Stimulated activated CD4-positive, alpha-beta T cell treated with anti-CD3 and anti-CD28 coated beads, Interleukin-1b, Interleukin-23, amount 100 ng/mL, for 1 hour (primary cell): ENCODE measurements at places on chromosomes 12 and 14.

DNA sequence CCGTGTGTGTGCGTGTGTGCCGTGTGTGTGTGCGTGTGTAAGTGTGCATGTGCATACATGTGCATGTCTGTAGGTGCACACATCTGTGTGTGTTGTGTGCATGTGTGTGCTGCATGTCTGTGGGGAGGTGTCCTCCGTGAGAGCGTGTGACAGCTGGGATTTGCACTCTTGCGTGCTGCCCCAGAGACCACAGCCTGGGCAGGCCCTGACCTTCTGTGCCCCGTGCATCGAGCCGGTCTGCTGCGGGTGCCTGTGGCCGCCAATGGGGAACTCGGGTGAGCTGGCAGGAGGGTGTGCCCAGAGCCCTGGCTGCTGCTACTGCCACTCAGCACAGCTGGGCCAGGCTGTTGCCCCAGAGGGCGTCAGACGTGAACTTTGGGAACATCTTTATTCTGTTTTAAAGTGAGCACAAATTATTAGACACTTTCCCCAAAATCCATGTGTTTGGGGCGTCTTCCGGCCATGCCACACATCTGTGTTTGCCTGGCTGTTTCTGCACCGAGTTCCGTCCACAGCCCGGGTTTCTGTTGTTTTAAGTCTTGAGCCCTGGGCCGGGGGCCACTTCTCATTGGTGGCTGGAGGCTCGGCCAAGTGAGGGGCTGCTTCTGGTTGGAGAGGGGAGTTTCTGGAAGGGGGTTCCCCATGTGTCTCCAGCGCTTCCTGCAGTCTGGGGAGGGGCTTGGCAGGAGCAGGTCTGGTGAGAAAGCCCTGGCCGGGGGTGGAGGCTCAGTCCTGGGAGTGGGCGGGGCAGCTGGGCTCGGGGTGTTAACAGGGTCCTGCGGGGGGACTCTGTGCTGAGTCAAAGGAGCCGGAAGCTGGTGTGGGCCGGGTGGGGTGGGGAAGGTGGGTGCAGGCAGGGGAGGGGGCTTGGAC, 7.6 kb downstream of the CEP170B start:
- no peak for DNase-seq

- DNase-seq, result no peak
These were observed 29.5 kb downstream of the TSPAN8 start for GRCh38 chr12:71128191-71128788.

DNA sequence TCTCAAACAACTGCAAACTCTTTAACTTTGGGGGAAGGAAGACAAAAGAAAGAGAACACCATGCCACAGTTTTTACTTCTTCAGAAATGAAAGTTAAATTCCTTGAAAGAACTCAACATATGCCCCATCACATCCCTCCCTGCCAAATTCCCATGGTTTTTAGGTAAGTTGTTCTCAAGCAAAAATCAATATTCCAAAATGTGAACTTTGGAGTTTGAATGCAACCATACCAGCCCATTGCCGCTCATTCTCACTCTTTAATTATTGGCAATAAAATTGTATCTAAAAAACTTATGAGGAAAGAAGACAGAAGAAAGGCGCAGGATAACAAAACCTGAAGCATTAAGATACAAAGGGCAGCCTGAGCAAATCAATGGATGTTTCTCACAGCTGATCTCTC, 31.8 kb upstream of the CEP83 start:
- DNase-seq, result no peak

DNA sequence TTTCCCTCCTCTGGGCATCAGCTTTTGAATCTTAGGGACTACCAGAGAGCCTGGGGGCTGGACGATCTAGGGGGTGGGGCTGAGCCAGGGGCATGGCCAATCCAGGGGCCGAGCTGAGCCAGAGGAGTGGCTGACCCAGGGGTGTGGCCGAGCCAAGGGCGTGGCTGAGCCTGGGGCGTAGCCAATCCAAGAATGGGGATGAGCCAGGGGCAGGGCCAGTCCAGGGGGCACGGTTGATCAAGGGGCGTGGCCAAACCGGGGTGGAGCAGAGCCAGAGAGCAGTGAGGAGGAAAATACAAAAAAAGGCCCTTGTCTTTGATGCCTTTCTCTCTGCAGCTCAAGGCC, 219.3 kb upstream of the NOS1 start:
- DNase-seq, result no peak

DNA sequence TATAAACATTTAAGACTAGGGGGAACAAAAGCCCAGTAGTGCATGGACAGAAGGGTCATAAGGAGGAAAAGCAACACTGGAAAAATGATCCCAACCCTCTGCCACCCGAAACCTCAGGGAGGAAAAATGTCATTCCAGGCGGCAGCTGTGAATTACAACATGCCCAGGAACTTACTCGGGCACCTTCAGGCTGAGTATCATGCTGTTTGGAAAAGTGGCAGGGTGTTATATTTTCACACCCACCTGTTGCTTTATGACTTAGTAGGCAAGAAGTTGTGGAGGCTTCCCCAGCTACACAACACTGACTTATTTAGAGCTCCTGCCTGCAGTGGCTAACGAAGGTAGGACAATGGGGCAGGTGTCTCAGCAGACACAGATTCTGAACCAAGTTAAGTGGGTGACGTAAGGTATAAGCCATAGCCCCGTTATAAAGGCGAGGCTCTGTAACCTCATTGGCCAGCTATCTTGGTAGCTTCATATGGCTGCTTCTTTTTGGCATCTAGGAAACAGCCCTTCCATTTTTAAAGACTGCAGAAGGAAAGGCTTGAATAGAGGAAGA, 96.1 kb upstream of the IFNG-AS1 start:
- DNase-seq, result no peak

- no peak for DNase-seq
These were observed 27.4 kb downstream of the PCNX1 start for GRCh38 chr14:70934502-70935134.

DNA sequence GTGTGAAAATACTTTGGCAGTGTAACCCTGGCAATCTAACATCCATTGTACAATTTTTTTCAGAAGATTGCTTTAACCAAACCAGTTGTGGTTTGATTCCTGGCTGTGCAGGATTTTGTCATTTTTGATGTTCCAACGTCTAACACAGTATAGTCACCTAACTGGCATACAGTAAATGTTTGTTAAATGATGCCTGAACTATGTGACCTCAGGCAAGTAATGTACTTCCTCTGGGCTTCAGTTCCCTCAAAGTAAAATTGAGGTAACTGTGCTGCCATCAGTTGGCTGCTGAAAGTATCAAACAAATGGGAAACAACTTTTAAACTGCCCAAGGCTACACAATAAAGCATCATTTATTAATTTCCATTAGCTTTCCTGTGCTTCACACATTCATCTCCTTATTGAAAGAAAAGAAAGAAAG, 4.3 kb downstream of the TM7SF3 start:
- DNase-seq, result no peak

GRCh38 chr14:105890474-105891220, 364.3 kb downstream of the TMEM121 start:
- no peak for DNase-seq

- DNase-seq, result no peak
These were observed 8.6 kb downstream of the GLIPR1 start for GRCh38 chr12:75489187-75489586.

DNA sequence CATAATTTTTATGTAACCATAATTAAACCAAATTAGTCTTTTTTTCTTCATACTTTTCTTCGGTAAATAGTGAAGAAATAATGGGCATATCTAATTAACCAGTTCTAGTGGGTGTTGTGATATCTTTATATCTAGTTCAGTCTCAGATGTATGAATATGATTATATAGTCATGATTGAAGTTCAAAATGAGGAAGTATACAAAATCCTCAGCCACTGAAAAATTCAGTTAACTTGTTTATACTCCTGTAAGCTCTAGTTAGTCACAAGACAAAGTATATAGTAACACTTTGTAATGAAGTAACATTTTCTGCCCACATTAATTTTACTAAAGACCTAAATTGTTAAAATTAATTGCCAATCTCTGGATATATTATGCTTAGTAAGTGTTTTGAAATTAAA, 46.5 kb downstream of the CAND1 start:
- DNase-seq, result no peak

GRCh38 chr12:70196811-70197281, 46.4 kb upstream of the CNOT2 start:
- no peak for DNase-seq

DNA sequence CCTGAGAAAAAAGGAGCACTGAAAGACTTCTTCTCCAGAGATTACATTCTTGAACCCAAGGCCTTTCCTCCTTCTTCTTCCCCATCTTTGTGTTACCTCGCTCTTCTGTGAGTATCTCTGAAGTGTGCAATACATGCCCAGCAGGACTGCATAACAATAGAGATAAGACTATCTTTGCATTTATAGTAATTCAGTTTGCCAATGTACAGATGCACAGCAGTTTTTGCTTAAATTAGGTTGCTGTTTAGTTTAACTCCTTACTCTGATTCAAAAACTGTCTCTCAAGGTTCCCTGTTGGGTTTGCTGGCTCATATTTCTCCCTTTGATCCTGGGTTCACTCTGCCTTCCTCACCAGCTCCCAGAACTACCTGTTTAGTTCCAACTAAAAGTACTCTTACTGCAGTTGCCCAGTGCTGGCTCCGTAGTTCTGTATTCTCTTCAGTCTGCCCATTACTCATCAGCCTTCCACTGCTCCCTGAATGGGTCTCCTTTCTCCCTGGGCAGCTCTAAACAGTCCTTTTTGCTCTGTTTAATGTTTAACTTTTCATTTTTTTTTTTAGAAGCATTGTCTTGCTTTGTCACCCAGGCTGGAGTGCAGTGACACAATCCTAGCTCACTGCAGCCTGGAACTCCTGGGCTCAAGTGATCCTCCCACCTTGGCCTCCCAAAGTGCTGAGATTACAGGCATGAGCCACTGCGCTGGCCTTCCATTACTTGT, 180.6 kb upstream of the CAND1 start:
- no peak for DNase-seq

- DNase-seq, result no peak
These were observed 420.7 kb downstream of the DAD1 start for GRCh38 chr14:22168092-22168955.

DNA sequence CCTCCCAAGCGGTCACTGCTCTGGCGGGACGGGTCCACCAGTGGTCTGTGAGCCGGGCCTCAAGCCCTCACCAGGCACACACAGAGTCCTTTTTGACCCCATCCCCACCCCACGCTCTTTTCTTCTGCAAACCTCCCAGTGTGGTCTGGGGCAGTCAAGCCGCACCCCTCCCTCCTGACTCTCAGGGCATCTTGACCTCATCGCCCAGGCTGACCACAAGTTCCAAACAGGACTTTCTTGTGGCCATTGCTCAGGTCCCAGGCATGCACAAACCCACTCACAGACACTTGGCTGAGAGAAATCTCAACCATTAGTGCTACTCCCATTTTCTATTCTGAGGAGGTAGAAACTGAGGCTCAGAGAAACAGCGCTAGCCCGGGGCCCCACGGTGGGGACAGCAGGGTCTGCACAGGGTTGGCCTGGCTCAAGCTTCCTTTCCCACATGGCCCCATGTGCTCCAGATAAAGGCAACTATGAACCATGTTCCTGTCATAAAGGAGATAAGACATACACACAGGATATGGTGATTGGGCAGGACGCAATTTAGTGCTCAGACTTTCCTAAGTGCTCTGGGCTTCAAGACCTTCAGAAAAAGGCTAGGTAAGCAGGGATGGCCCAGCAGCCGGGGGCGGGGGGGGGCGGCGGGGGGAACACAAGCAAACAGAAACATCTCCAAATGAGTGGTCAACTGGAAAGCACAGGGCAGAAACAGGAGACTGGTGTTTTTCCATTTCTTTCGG, 69.6 kb downstream of the ITPK1 start:
- no peak for DNase-seq

GRCh38 chr12:109926016-109926415, 25.9 kb downstream of the TCHP start:
- no peak for DNase-seq

DNA sequence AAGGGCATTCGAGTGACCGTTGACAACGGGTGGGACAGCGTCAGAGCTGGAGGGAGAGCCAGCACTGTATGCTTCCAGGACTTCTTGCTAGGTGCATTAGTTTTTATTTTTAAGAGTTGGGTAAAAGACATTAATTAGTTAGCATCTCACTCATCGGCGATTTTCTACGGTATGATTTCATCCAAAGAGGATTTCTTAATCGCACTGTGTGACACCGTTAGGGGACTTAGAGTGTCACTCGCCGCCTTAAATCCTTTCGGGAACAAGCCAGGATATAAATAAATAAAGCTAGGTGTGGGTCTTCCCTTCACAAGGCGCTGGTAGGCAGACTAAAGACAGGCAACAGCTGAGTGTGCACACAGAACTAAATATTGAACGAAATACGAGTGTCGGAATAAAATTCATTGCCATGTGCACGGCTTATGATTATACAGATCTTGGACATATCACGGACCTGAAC, 869 bp upstream of the NOVA1 start:
- no peak for DNase-seq

DNA sequence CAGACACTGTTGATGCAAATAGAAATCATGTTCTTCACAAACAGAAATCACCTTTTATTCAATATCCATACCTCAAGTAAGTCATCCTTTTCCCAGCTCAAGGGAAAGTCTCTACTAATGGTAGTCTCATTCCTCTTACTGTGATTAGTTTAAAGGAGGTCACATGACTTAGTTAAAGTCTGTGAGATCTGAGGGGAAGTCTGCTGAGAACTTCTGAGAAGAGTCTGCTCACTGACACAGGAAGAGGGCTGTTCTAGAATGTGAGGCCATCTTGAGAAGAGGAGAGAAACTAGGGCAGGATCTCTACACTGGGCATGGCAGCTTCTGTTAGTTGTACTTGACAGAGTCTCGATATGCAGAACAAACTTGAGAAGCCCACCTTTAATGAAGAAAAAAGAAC, 146.8 kb downstream of the C12orf42 start:
- no peak for DNase-seq

DNA sequence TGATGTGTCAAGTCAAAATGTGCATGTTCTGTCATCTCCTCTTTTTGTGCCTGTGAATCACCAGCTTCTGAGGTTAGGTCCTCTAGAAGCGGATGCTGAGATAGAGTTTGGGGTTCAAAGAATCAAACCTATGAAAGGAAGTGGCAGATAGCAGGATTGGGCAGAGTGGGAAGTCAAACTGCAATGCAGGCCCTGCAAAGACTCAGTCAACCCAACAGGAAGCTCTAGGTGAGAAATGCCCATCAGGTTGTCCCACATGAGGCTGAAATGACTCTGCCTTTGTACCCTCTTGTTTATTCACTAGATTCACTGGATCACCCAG, 4.5 kb upstream of the MIA2 start:
- peak; percentile 7 for DNase-seq

GRCh38 chr14:95255487-95255886, 64.2 kb downstream of the CLMN start:
- DNase-seq, result no peak

- no peak for DNase-seq
These were observed 69.7 kb upstream of the SLC38A2 start for GRCh38 chr12:46442239-46442638.

GRCh38 chr12:98149691-98150210, 365.6 kb upstream of the TMPO start:
- DNase-seq, result no peak

- no peak for DNase-seq
These were observed 1.2 kb downstream of the ULK1 start for GRCh38 chr12:131895640-131896079.
